ENCODE measurements at places on chromosomes 1 and 21.

DNA sequence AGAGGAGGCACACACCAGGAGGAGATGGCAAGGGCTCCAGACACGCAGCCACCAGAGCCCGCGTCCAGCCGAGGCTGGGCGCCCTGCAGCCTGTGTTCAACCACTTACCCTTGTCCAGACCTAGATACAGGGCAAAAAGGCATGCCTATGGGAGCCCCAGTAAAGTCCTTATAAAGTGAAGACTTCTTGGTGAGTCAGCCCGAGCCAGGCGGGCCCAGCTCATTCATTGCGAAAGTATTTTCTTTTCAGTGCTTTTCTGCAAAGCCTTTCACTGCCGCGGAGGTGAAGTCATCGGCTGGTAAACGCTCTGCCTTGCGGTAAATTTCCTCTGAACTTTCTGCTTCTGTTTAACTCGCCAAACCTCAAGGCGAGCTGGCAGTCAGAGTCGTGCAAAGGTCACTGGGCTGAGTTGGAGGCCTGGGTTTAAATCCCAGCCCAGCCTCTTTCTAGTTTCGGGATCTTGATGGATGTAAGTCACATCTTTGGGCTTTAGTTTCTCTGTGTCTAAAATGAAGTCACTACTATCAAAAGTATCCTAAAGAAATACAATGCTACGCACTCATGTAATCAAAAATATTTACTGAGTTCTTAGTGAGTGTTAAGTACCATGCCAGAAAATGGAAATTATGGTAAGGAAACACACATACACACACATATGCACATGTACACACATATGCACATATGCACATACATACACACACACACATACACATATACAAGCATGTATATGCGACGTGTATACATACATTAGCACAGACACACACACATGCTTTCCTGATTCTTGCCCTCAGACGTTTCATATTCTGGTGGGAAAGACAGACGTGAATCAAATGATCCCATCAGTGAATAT, 54.7 kb upstream of the IFFO2 start:
- DNase-seq: peak; percentile 99

- no peak for DNase-seq
Measured at GRCh38 chr1:164668491-164669400, 109.8 kb downstream of the PBX1 start.

DNA sequence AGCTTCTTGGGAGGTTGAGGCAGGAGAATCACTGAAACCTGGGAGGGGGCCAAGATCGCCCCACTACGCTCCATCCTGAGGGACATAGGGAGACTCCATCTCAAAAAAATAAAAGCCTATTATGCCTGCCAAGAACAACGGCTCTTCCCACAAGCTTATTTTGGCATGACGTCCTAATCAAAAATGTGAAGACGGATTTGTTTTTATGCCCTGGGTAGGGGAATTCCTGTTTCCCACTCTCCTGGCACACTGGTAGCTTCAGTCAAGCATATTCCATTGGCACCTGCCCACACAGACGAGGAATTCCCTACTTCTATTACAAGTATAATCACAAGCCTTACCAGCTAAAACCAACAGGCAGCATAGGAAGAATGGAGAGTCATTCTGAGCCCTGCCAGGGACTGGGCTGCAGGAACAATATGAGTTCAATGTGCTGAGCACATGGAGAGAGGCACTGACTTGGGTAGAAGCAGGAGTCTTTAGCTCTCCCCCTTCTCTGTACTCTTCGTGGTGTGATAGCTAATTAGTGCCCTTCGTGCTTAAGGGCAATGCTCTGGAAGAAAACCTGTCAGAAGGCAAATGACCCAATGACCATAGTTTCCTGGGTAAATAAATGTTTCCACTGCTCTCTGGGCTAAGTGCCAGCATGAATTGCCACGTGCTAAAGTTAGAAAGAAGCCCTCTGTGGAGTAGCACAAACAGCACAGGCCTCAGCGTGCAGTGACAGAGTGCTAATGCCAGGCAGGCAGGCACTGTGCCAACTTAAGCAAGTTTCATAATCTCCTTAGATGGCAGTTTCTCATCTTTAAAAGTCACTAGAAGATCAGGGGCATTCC, 16.8 kb downstream of the TNFSF4 start:
- DNase-seq: peak; percentile 81

DNA sequence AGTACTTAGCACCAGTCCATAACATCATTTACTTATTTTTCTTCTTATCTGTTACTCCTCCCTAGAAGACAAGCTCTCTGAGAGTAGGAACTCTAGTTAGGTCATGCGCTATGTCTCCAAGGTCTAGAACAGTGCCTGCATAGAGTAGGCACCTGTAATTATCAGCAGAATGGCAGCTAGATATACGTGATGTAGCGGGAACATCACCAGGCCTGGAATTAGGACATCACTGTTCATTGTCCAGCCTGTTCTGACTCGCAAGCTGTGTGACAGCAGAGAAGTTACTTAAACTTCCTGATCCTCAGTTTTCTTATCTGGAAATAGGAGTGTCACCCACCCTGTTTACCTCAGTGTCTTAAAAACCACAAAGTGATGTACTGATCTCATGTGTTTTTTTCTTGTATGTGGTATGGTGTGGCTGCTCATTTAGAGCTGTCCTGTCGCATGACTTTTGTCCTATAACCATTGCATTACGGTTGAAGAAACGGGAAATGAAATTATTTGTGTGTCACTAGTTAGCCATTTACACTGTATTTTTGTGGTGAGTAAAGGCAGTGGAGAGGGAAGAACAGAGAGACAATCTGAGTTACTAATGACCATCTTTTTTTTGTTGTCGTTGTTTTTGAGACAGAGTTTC, 37.1 kb upstream of the EXO1 start:
- no peak for DNase-seq

DNA sequence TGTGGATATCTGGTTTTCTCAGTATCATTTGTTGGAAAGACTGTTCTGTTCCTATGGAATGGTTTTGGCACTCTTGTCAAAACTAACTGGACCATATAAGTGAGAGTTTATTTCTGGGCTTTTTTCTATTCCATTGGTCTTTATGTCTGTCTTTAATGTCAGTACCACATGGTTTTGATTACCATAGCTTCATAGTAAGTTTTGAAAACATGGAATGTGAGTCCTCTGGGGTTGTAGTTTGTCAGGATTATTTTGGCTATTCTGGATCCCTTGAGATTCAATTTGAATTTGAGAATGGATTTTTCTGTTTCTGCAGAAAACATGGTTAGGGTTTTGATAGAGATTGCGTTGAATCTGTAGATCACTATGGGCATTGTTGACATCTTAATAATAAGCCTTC, 107.9 kb downstream of the ZFYVE9 start:
- DNase-seq: no peak

GRCh38 chr1:19957779-19958178, 21.6 kb downstream of the PLA2G2A start:
- no peak for DNase-seq

DNA sequence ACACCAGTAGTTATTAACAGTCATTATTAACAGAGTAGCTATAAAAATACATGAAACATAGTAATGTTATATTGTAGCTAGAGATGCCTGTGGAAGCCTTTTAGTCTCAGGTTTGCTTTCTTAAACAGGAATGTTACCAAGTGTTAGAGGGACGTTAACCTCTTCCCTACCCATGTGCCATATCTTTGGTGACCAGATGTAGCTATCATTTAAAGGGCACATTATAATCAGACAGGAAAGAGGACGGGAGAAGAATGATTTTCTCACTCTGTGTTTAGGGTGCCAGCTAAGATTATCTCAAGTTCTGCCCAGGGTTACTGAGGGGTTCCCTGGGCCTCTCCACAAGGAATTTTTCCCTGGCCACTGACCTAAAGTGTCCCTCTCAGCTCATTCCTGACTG, 20.9 kb upstream of the UBL4B start:
- DNase-seq: no peak

DNA sequence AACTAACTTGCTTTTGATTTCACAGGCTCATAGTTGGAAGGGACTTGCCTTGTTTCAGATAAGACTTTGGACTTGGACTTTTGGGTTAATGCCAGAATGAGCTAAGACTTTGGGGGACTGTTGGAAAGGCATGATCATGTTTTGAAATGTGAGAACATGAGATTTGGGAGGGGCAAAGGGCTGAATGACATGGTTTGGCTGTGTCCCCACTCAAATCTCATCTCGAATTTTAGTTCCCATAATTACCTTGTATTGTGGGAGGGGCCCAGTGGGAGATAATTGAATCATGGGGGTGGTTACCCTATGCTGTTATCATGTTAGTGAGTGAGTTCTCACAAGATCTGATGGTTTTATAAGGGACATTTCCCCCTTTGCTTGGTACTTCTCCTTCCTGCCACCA, 222.1 kb downstream of the GRIK1 start:
- no peak for DNase-seq

- DNase-seq: peak; percentile 60
Measured at GRCh38 chr1:203271018-203271743, 34.1 kb upstream of the BTG2 start.

DNA sequence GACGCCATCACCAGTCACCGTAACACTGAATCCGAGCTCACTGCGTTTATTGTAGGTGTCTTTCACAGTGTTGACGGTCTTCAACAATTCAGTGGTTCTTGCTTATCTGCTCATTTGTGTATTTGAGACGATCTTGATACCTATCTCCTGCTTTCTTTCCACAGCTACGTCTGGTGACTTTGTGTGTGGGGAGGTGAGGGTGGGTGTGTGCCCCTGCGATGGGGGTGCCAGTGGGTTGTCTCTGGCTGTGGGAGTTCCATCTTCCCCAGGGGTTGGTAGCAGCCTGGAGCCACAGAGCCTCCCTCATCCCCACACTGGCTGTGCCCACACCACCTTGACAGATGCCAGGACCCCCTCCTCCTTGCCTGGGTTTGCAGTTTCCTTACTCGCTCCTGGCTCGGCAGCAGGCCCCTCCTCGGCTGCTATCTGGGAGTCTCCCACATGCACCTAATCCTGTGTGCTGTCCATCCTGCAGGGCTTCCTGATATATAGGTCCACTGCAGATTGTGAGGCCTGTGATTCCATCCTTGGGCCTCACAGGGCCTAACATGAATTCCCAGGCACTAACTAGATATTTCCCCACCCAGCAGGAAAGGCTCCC, 6.3 kb upstream of the PARP1 start:
- no peak for DNase-seq

DNA sequence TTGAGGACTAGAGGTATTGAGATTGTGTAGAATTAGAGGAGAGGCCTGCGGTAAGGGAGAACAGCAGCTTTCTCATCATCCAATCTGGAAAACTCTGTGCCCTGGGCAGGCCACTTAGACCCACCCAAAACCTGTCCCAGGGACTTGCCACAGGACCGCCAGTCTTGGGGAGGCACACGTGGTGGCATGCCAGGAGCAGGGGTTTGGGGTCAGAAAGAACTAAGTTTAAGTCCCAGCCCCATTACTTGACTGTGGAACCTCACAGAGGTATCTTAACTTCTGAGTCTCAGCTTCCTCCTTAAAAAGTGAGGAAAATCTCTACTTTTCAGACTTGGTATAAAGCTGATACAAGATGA, 356.6 kb downstream of the HHAT start:
- DNase-seq: no peak

- no peak for DNase-seq
Measured at GRCh38 chr1:179001451-179001850, 24.2 kb upstream of the FAM20B start.

DNA sequence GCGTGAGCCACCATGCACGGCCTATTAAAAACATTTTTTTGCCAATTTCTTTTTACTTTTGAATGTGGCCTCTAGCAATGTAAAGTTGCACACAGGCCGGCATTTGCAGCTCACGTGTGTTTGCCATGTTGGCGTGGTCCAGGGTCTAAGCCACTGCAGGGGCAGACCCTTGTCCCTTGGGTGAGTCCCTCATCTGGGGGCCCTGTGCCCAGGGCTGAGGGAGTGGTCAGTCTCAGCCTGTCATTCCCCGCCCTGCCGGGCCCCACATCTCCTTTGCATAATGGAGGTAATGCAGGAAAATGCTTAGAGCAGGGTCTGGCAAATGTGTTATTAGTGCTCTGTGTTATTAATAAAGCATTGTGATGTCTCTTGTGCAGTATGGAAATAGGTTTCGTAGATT, 16.9 kb downstream of the AGPAT3 start:
- no peak for DNase-seq

- no peak for DNase-seq
Measured at GRCh38 chr1:229254910-229255541, 15.9 kb upstream of the RAB4A start.

GRCh38 chr1:82625537-82625936, 824.8 kb downstream of the ADGRL2 start:
- peak; percentile 23 for DNase-seq

DNA sequence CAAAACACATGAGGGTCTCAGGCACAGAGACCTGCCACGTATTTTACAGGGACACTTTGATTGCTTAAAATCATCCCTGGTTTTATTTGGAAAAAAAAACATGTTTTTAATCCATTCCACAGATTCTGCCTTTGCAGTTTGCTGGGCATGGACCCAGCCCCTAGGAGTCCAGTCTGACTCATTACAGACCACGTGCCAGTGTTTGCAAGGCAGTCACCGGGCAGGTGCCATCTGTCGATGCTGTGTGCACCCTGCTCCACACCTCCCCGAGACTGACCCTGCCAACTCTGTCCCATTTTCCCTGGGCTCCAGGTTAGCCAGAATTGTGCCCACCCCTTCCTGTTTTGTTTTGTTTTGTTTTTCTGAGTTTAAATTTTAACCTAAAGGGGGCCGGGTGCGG, 148.4 kb upstream of the TMEM51 start:
- no peak for DNase-seq

DNA sequence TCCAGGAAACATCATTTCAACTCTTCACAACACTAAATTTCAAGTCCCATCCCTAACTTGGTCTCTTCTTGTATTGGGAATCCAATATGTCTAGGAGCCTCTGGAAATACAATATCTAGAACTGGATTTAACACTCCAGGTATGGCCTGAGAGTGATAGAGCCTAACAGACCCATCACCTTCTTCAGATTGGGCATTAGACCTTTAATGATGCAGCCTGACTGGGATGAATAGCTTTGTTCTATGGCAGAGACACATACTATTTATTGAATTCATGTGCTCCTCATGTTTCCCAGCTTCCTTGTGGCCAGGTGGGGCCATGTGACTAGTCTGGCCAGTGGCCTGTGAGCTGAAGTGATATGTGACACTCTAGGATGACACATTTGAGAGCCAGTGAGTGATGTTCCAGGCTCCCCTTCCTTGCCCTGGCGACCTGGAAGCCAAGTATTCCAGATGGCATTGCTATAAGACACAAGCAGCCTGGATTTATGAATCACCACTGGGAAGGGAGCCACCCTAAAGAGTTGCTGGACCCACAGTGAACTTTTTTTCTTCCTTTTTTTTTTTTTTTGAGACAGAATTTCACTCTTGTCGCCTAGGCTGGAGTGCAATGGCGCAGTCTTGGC, 31.0 kb upstream of the POU3F1 start:
- DNase-seq: no peak

All from astrocyte of the spinal cord (primary cell).